ENCODE measurements at places on chromosomes 2 and 18.

DNA sequence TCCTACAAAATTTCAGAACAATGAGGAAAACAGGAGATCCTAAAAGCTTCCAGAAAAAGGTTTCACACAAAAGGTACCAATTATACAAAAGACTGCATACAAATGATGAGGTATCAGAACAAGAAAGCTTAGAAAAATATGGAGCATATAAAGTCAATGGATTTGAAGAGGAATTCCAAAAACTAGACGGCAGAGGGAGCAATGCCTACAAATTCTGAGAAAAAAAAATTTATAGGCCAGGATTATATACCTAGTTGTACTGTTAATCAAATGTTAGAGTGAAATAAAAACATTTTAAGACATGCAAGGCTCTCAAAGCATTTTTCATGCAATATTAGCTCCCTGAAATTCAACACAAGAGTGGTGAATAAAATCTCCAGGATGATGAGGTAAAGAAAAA, 106.2 kb downstream of the ZRANB3 start:
- no peak for DNase-seq

DNA sequence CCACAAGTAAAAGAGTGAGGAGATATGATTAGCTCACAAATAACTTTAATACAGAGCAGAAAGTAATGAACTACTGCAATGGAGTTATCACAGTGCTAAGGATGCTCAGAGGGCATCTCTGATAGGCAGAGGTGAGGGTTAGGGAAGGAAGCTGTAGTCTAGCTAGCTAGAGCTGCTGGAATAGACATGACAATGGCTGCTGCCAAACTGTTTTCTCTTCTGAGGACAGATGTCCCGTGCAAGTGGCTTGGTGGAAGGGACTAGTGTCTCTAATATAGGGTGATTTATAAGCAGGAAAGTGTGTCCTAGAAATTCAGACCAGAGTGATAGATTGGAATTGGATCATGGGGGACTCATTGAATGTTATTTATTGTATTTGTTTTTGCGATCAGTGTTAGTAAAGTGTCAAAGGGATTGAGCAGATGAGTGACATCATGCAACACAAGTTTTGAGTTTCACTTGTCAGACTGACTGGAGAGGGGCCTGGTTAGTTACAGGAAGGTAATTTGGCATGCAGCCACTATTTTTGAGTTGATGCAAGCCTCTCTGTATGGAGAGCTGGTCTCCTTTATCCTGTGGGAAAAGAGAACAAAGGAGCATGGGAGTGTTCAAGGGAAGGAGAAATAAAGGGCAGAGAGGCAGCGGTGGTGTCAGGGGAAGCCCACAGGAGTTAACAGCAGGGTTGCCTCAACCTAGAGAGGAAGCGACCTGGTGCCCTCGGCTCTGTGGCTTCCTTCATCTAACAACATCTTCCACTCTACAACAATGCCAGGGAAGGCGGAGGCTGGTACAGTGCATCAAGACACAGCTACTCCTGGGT, 1.9 kb downstream of the CTLA4 start:
- no peak for DNase-seq

- no peak for DNase-seq
Measured at GRCh38 chr2:186306754-186307153, 179.3 kb upstream of the ZC3H15 start.

DNA sequence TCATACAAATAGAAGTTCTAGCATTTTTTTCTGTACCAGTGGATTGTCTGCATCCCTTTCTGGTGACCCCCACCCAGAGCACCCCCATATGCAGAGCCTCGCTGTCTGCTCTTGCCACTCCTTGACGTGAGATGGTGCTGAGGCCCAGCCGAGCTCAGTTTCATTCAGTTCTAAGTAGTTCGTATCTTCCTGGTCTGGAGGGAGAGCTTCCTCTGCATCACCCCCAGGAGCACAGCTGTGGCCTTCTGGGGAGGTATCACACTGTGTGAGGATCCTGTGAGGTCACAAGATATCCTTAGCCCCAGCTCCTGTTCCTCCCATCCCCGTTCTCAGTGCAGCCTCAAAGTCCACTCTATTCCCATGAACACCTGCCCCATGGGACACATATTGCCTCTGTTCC, 132.7 kb downstream of the PTGR3 start:
- DNase-seq = no peak

GRCh38 chr2:140122001-140122400, 1341.8 kb upstream of the NXPH2 start:
- DNase-seq = no peak

GRCh38 chr18:10055125-10055750, 141.4 kb downstream of the VAPA start:
- DNase-seq = no peak

DNA sequence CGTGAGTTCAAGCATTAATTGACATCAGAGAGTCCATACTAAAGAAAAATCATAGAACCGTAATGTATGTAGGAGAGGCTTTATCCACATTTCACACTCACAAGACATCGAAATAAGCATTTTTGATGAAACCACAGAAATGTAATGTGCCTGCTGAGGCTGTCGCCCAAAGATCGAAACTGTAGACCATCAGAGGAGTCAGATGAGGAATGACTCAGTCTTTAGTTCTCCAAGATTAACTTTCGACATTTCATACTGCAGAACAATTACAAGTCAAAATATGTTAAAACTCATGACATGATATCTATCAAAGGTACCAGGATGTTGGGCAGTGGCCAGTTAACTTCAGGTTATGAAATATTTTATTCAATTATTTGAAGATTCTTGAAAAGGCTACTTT, 79.6 kb downstream of the RAB31 start:
- no peak for DNase-seq

DNA sequence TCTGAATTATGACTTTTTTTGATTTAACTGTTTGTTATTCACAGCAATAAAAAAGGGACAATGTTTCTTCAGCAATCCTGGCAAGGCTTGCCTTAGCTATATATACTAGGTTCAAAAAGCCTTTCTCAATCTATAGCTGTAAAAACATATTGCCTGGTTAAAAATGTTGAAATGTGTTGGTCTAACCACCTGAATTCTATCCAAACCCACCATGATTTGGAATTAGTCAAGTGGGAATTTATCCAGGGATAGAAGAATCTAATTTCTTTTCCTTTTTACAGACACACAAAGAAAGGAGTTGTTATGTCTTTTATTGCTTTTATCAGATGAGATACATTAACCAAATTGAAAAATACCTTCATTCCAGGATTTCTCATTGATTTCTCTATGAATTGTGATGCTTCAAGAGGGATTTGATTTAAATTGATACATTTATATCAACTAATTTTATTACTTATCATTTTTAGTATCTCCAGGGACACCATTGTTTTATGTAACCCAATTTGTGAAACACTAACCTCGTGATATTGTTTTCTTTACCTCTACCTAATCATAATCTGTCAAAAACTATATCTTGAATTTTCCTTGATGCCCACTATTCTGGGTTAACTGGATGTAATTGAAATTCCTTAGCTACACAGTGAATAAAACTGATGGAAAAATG, 88.1 kb downstream of the LRP1B start:
- no peak for DNase-seq

DNA sequence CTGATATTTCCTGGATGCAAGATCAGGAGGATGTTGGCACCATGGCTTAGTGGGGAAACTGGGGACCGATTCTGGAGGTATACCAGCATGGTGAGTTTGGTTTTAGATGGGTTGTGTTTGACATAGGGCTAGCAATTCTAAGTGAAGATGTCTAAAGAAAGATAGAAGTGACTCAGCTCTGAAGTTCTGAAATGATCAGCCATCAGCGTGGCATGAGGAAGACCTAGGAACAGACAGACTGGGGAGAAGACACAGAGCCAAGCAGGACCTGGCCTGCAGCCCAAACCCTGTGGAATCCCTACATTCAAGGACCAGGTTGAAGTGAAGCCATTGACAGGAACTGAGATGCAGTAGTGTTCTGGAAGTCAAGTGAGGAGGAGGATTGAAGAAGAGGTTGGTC, 39.8 kb downstream of the HRH4 start:
- DNase-seq = no peak

GRCh38 chr2:228067309-228067708, 114.2 kb downstream of the SPHKAP start:
- no peak for DNase-seq

- no peak for DNase-seq
Measured at GRCh38 chr18:24396082-24396633, 1.5 kb downstream of the OSBPL1A start.

- no peak for DNase-seq
Measured at GRCh38 chr18:42742969-42743368, 372.5 kb downstream of the RIT2 start.

DNA sequence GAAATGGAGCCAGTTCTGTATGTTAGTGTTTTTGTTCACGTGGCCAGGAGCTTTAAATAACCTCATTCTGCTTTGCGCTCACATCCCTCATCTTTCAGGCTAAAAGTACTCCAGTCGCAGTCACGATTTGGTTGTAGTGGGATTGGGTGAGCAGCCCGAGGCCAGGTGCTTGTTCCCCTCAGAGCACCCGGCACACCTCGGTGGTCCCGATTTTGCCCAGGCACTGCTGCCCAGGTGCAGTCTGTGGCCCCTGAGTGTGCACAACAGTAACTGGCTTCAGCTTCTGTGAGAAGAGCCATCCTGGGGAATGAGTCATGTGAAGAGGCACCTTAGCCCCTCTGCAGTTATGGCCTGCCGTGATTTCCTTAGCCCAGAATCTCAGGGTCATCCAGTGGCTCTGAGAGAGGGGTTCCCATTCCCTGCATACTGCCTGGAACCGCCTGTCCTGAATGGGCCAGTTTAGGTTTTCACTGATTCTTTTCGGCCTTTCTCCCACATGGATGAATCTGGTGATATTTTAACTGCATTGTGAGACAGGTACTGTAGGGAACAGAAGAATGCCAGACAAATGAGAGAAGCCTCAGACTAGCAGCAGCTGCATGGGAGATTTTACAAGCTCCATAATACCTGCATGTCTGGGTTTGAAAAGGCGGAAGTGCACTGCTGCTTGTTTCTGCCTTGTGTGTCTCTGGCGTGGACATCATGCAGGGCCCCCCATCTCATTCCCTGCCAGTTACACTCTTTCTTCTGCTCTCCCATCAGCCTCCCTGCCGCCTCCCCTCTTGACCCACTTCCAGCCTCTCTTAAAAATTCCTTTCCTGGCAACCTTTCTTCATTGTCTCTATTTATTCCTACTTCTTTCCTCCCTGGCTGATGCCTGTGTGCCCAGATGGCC, 33.5 kb downstream of the IMPA2 start:
- DNase-seq = no peak

DNA sequence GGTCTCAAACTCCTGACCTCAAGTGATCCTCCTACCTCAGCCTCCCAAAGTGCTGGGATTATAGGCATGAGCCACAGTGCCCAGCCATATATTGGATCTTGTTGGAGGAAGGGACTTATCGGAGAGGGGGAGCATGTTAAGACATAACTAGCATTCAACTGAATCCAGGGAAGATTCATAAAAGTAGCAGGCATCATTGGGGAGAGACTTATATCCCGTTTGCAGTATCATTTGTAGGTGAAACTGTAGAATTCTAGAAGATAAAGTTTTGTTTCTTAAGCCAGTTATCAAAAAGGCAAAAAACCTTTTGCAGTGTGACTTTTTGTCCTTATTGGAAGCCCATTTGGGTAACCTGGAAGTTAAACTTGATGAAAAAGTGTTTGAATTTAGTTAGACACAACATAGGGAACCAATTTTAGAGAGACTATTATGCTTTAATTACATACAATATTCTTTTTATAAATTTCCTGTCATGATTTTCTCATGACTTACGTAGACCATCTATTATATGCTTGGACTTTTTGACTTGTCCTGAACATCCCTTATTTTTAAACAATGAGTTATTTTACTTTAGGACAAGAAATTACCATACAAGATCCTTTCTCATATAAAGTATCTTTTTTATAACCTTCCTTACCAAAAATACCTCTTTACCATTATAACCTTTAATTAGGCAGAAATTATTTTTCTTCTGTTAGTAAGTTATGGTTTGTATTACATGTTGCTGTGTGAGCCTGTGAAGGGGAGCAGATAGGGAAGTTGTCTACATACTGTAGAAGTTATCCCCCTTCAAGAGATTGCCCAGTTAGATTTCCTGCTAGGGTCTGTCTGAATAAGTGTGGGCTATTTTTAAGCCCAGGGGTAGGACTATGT, 20.3 kb downstream of the RAB3GAP1 start:
- no peak for DNase-seq

GRCh38 chr2:239098288-239098970, 250.5 kb downstream of the TWIST2 start:
- no peak for DNase-seq

GRCh38 chr2:149180226-149180875, 141.9 kb downstream of the LYPD6B start:
- DNase-seq = no peak

- no peak for DNase-seq
Measured at GRCh38 chr2:223451-223850, 40.4 kb downstream of the SH3YL1 start.

DNA sequence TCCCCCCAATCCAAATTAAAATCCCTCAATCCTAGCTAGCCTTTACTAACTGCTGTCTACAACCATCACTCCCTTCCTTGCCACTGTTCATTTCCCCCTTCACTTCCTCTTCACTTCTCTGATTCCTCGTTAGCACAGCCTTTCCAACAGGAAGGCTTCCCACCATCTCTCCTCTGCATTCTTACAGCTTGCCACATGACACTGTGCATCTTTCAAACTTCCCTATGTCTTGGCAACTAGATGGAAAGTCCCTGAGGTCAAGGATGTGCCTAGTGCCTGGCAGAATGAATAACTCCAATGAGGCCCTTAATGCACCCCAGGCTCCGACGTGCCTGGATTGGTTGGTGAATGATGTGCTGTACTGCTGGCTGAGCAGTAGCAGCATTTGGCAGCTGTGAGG, 15.2 kb downstream of the SAP130 start:
- DNase-seq = no peak

DNA sequence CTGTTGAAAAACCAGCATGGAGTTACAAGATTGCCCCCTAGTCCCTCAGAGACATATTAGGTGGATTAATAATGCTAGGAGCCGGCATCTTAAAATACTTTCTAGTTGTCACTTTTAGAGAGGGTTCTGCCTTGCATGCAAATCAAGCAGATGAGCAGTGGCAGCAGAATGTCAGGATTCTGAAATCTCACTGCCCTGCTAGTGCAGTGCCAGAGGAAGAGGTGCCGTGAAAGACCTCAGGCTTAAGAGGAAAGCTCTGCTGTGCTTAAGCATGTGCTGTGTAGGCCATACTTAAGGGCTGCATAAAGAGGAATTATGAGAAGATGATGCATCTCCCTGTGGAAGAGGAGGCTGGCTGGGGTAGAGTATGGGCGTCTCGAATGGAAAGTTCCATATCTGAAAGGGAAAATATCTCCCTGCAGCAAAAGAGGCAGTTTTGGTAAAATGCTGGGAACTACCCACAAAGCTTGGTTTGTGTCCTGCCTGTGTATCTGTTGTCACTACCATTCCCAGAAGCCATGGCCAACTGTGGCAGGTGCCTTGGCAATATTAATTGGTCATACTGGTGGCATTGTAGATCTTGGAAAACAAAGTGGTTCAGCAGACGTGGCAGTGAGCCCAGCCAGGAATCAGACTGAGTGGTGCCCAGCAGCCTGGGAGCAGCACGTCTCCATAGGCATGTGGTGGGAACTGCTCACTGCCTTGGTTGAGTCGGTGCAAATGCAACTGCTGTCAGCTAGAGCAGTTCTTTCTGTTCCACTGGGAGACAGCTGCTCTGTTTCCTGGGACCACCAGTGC, 131.9 kb downstream of the EVA1A start:
- no peak for DNase-seq

Data from NCI-H187 (cell line).